ENCODE measurements at places on chromosomes 4 and X. TPM values are rescaled to one million over a fixed set of nuclear protein-coding genes. Genes with fewer than 3 reads are reported as not detected.
A peak's percentile ranks its signal among the peaks of the same experiment; 100 is the strongest.

DNA sequence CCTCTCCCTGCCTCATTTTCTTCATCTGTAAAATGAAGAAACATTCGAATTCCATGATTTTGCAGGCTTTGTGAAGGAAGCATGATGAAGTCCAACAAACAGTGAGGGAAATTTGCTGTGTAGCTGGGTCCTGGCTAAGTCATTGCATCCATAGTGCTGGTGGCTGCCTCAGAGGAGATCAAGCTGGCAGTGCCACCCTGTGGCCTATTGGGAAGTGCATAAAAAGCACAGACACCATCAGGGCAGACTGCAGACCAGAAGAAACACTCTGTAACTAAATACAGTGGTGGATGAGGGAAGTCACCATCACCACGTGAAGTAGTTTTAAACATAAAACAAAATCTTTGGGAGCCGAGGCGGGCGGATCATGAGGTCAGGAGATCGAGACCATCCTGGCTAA lies 40.7 kb upstream of the DDX3X start:
- no peaks in the 10 kb centered on the region for H3K27me3 ChIP-seq
- H3K36me3 ChIP-seq: no peaks in the 10 kb centered on the region
- no peaks in the 10 kb centered on the region for H3K4me1 ChIP-seq
- H3K4me3 ChIP-seq: no peak overlapping the region
- DNase-seq: no peak

- peaks cover 40% of the 10 kb centered on the region for H3K27me3 ChIP-seq
- no peaks in the 10 kb centered on the region for H3K4me1 ChIP-seq
- DNase-seq: peak; percentile 70
- no peak overlapping the region for H3K4me3 ChIP-seq
Observed at GRCh38 chrX:109270580-109271484, 211.1 kb downstream of the GUCY2F start.

DNA sequence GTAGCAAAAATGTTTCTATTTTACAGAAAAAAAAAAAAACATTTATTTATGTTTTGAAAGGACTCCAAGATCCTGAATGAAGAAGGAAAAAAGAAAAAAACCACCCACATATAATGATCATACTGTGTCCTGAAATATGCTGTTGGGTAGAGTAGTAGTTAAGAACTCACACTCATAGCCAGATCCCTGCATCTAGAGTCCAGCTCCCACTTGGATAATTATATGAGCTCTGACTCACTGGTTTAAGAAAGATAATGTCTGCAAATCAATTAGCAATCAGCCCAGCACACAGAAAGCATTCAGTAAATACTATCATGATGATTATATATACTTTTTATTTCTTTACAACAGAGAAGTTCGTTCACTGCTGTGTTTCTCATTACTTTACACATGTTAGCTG lies 46.7 kb upstream of the MXRA5 start:
- DNase-seq: no peak
- no peaks in the 10 kb centered on the region for H3K36me3 ChIP-seq
- H3K27me3 ChIP-seq: no peaks in the 10 kb centered on the region
- H3K4me1 ChIP-seq: no peaks in the 10 kb centered on the region

DNA sequence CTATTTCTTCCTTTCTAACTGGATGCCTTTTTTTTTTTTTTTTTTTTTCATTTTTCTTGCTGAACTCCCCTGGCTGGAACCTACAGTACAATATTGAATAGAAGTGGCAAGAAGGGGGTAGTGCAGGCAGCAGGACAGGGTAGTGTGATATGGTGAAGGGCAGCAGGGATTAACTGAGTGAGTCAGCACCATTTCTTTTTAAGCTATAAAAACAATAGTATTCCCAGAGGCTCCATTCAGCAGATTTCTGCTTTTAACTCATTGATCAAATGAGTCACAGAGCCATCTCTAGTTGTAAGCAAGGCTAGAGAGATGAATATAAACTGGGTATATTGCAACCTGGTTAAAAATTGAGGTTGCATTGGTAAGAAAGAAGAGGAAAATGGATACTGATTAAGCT lies 53.6 kb upstream of the SETD7 start:
- no peaks in the 10 kb centered on the region for H3K27me3 ChIP-seq
- H3K4me3 ChIP-seq: no peak overlapping the region
- DNase-seq: no peak
- no peaks in the 10 kb centered on the region for H3K36me3 ChIP-seq
- H3K4me1 ChIP-seq: no peaks in the 10 kb centered on the region
- H3K27ac ChIP-seq: no peak overlapping the region

EFHC2 gene
- 7.7 TPM for polyA plus RNA-seq

DNA sequence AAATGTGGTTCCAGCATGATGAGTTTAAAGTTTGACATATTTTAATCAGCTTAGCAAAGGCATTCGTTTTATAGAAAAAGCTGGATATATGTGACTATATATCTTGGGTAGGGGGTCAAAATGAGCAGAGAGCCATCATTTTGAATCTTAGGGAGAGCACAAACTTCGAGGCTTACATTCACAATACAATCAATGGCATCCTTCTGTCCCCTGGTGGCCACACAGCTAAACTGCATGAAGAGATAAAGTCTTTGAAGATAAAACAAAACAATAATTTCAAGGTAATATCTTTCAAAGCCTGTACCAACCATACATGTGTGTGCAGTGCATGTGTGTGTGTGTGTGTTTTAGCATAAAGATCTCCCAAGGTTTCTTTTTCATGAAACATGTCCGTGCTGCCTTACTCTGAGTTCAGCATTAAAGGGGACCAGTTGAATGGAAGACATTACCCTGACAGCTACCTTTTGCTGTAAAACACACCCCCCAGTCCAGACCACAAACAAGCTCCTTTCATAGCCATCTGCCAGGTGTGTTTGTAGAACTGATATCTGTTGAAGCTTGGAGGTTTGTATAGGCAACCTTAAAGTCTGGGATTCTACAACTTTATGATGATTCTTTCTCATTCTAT lies 22.0 kb downstream of the DYNLT3 start:
- peak; percentile 51 for DNase-seq
- H3K4me1 ChIP-seq: no peaks in the 10 kb centered on the region
- H3K4me3 ChIP-seq: no peak overlapping the region
- no peak overlapping the region for H3K27ac ChIP-seq
- H3K36me3 ChIP-seq: no peaks in the 10 kb centered on the region

GRCh38 chr4:128979934-128980333 lies 113.4 kb downstream of the SCLT1 start:
- DNase-seq: peak; percentile 83
- no peaks in the 10 kb centered on the region for H3K36me3 ChIP-seq
- H3K4me3 ChIP-seq: no peak overlapping the region
- H3K4me1 ChIP-seq: no peaks in the 10 kb centered on the region
- H3K27me3 ChIP-seq: no peaks in the 10 kb centered on the region
- no peak overlapping the region for H3K27ac ChIP-seq

GRCh38 chr4:137601934-137602333 lies 69.6 kb upstream of the PCDH18 start:
- H3K27ac ChIP-seq: no peak overlapping the region
- no peaks in the 10 kb centered on the region for H3K4me1 ChIP-seq
- no peaks in the 10 kb centered on the region for H3K36me3 ChIP-seq
- H3K27me3 ChIP-seq: no peaks in the 10 kb centered on the region

DNA sequence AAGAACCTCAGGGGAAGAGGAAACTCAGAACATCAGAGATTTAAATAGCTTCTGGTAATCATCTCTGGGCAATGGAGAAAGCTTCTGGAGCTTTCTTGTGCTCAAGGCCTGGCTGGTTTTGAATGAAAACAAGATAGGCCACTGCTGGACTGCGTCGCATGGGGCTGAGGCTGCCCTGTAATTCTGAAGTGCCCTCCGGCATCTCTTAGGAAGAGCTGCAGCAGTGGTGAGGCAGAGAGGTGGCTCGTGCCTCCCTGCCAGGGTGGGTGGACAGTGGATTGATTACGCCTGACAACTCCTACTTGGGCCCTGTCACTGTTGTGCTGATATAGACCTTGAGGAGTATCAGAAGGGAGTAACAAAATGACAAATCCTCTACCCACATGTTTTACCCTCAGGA lies 279.7 kb downstream of the NR3C2 start:
- no peaks in the 10 kb centered on the region for H3K27me3 ChIP-seq
- no peak for DNase-seq
- H3K36me3 ChIP-seq: no peaks in the 10 kb centered on the region
- no peak overlapping the region for H3K4me3 ChIP-seq

DNA sequence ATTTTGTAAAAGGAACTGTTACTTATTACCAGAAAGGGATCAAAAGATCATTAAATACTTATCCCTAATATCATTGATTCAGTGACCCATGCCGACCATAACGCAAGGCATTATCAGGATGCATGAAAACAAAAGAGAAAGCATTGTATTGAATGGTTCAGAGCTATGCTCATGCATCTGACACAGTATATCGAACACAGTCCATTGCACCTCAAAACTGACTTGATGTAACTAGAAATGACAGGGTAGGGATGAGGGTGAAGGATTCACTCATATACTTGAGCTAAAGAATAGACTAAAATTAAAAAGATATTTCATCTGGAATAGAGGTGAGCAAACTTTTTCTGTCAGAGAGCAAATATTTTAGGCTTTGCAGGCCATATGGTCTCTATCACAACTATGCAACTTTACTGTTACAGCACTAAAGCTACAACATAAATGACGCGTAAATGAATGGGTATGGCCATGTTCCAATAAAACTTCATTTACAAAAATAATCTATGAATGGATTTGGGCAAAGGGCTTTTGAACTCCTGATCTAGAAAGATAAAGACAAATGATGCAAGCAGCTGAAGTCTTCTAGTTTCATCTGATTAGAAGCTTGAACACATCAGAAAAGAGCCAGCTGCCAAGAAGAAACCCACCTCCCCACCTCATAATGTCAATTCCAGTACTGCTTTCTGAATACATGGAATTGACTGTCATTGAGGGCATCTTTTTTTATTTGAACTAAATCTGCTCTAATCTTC lies 12.9 kb upstream of the SPP1 start:
- H3K27ac ChIP-seq: no peak overlapping the region
- H3K36me3 ChIP-seq: no peaks in the 10 kb centered on the region
- no peaks in the 10 kb centered on the region for H3K4me1 ChIP-seq
- DNase-seq: peak; percentile 5
- no peaks in the 10 kb centered on the region for H3K27me3 ChIP-seq

- H3K27ac ChIP-seq: no peak overlapping the region
- H3K4me3 ChIP-seq: no peak overlapping the region
- no peak for DNase-seq
Observed at GRCh38 chr4:38455092-38455862, 208.7 kb upstream of the KLF3 start.

NSG1 gene
- 6.1 TPM for polyA plus RNA-seq

GRCh38 chrX:40996886-40997530 lies 88.2 kb upstream of the USP9X start:
- no peak overlapping the region for H3K27ac ChIP-seq
- no peaks in the 10 kb centered on the region for H3K27me3 ChIP-seq
- DNase-seq: peak; percentile 96

GRCh38 chrX:109392895-109393294 lies 89.0 kb downstream of the GUCY2F start:
- no peak overlapping the region for H3K4me3 ChIP-seq
- no peaks in the 10 kb centered on the region for H3K27me3 ChIP-seq
- no peak overlapping the region for H3K27ac ChIP-seq
- no peaks in the 10 kb centered on the region for H3K36me3 ChIP-seq
- DNase-seq: no peak

DNA sequence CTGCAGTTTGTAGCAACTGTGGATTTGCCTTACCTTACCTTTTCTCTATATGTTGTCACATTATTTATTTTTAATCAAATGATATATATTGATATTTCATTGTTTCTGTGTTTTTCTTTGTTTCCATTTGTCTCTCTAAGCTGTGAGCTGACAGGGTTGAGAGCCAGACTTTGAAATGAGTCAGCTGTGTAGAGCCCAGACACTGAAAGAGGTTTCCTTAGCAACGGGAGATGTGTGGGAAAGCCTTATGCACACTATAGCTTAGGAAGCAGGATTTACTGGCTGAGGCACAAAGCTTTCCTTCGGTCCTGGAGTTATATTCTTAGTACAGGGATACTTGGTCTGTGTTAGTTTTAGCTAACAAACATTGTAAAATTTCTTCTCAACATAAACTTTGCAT lies 192.2 kb downstream of the FGF13 start:
- H3K27me3 ChIP-seq: no peaks in the 10 kb centered on the region
- H3K36me3 ChIP-seq: no peaks in the 10 kb centered on the region
- peak; percentile 82 for DNase-seq
- H3K27ac ChIP-seq: peak overlapping the region; percentile 4

GRCh38 chr4:87461281-87461700 lies 38.9 kb downstream of the NUDT9 start:
- H3K27me3 ChIP-seq: no peaks in the 10 kb centered on the region
- no peak overlapping the region for H3K4me3 ChIP-seq
- H3K4me1 ChIP-seq: no peaks in the 10 kb centered on the region
- DNase-seq: no peak
- peaks cover 12% of the 10 kb centered on the region for H3K36me3 ChIP-seq
- H3K27ac ChIP-seq: no peak overlapping the region

GRCh38 chrX:7316887-7317286 lies 168.9 kb upstream of the PUDP start:
- H3K27ac ChIP-seq: no peak overlapping the region
- H3K4me1 ChIP-seq: no peaks in the 10 kb centered on the region
- no peak for DNase-seq

DNA sequence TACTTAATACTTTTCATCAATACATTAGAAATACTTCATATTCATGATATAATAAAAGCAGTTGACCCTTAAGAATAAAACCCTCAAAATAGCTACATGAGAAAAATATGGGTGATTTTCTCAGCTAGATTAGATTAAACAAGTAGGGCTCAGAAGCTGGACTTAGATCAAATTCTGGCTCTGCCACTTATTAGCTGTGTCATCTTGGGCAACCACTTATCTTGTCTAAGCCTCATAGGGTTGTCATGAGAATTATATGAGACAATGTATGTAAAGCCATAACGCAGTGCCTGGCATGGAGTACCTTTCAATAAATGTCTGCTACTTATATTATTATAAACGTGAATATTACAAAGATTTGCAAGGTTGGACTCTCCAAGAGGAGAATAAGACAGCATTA lies 84.3 kb upstream of the PGRMC2 start:
- DNase-seq: no peak
- no peaks in the 10 kb centered on the region for H3K36me3 ChIP-seq
- no peak overlapping the region for H3K27ac ChIP-seq
- no peak overlapping the region for H3K4me3 ChIP-seq
- H3K4me1 ChIP-seq: no peaks in the 10 kb centered on the region

- no peaks in the 10 kb centered on the region for H3K27me3 ChIP-seq
- H3K4me1 ChIP-seq: peaks cover 17% of the 10 kb centered on the region
- peak within 1 kb of the TSS; percentile 79 for H3K4me3 ChIP-seq
- peak within 1 kb of the TSS; percentile 56 for H3K27ac ChIP-seq
- H3K36me3 ChIP-seq: no peaks in the 10 kb centered on the region
- peak; percentile 90 for DNase-seq
Observed at GRCh38 chr4:102760645-102761295, at the start of gene MANBA. TSS of gene MANBA (minus strand) at chr4:102760968. CDS start at chr4:102760894, 74 bp downstream.

DNA sequence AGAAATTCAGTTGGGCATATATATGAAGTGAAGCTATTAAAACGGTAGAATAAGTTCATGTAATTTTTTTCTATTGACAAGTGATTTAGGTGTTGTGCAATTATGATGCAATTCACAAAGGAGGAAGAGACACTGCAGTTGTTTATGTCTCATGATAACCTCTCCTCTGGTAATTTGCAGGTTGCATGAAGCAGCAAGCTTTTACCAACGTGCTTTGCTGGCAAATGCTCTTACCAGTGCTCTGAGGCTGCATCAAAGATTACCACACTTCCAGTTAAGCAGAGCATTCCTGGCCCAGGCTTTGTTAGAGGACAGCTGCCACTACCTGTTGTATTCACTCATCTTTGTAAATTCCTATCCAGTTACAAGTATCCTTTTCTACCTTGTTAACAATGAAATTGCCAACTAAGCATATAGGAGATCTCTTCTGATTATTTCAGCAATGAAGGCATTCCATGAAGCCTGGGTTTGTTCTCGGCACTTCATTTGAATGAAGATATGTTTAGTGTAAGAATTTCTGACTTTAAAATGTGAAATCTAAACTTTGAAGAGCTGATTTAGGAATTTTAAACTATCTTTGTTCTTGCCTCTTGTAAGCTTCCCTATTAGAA lies 3.9 kb downstream of the TMEM33 start:
- H3K27ac ChIP-seq: no peak overlapping the region
- H3K4me1 ChIP-seq: peaks cover 8% of the 10 kb centered on the region
- no peaks in the 10 kb centered on the region for H3K27me3 ChIP-seq
- DNase-seq: no peak
